Activated T-cell treated with anti-CD3 and anti-CD28 coated beads for 24 hours (primary cell): ENCODE measurements at places on chromosomes 4 and X.

GRCh38 chr4:184375027-184375426 is 99.3 kb downstream of the IRF2 start:
- DNase-seq = no peak

- DNase-seq = no peak
These were observed 20.2 kb downstream of the PIGG start for GRCh38 chr4:519203-519651.

- DNase-seq = no peak
These were observed 75.3 kb downstream of the RAPGEF2 start for GRCh38 chr4:159178151-159178546.

- DNase-seq = no peak
These were observed 45.6 kb downstream of the RFC1 start for GRCh38 chr4:39320381-39321115.

- DNase-seq = no peak
These were observed 23.9 kb downstream of the ACSL4 start for GRCh38 chrX:109709129-109709631.

GRCh38 chr4:64130907-64131306 is 278.3 kb downstream of the TECRL start:
- DNase-seq = no peak

- no peak for DNase-seq
These were observed 715.6 kb upstream of the AADAT start for GRCh38 chr4:170805352-170805751.

DNA sequence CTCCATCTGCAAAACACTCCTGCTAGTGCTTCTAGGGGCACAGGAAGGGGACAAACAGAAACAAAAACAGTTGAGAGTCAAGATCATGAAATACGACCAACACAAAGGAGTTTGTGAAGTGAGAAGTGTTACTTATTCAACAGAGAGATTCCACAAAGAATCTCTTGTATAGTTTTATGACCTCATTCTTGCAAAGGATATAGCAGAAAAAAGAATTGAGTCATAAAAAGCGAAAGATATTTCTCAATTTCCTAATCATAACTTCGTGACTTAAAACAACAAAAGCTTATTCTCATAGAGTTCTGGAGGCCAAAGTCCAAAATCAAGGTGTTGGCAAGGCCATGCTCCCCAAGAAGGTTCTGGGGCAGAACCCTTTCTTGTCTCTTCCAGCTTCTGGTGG is 40.7 kb downstream of the TIGD4 start:
- no peak for DNase-seq

- no peak for DNase-seq
These were observed 355.4 kb upstream of the NDST3 start for GRCh38 chr4:117678861-117679260.

- DNase-seq = no peak
These were observed 150.2 kb upstream of the MAMLD1 start for GRCh38 chrX:150212672-150213480.

GRCh38 chrX:97374266-97374665 is 490.6 kb downstream of the RPA4 start:
- no peak for DNase-seq

DNA sequence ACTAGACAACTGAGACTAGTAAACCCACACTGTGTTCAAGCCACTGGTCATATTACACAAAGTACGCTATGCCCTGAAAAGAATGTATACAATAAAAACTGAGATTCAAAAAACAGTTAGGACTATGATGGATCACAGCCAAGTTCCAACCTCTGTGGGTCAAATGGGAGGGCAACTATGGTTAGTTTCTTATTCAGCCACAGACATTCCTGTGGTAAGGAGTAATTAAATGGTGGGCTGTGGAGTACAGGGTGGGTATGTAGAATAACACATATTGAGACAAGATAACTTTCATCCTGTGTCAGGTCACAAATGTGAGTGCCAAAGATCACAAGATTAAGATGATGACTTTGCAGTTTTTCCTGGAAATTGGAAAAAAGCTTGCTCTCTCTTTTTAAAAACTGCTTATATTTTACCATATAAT is 167.2 kb downstream of the NPNT start:
- DNase-seq = no peak

GRCh38 chr4:34258176-34258575 is 1986.1 kb downstream of the ARAP2 start:
- DNase-seq = no peak

DNA sequence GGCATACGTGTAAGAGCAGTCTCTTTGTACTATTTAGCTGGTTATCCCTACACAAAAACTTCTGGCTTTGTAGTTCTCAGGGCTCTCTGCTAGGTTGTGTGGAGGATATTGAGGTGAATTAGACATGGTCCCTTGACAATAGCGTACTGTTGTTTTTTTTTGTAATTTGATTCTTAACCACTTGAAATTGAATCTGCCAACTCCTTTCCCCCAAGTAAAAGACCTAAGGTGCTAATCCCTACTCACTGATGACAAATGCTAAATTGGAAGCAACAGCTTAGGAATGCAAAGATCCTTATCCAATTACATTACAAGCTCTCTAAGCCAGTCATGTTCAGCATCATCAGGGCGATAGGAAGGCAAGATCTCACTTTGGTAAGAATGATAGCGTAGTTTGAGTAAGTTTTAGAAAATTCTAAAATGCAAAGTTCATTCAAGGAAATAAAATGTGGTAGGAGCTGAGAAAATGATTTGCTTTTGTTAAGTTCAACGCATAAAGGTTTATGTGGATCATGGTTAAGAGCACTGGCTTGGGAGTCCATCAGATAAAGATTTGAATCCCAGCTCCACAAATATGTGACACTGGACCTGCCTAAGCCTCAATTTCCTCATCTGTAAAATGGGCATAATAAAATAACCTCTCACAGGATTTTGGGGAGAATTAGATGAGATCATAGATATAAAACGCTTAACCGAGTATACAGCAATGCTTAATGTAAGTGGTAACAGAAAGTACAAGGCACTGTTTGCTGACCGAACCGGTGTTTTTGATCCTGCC is 39.3 kb downstream of the DOCK11 start:
- DNase-seq = no peak

- DNase-seq = no peak
These were observed 186.9 kb downstream of the DCHS2 start for GRCh38 chr4:154304679-154305078.

- no peak for DNase-seq
These were observed 307 bp downstream of the ATG4A start for GRCh38 chrX:108091878-108092291.

- DNase-seq = no peak
These were observed 24.3 kb downstream of the PDE5A start for GRCh38 chr4:119604266-119604665.

DNA sequence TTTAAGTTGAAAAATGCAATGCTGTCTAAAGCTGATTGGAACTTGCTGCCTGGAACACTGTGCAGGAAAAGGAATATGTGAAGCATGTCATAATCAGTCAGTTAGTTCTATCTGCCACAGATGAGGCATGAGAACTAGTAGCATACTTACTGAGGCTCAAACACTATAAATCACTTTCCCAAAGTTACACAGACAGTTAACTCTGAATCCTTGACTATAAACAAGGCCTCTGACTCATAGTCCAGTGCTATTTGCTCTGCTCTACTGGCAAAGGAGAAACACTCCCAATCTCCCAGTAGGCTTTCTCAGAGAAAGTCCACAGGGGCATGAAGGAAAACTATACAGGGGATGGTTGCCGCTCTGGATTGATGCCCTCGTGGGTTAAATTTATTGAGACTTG is 2078.4 kb upstream of the TENM3 start:
- no peak for DNase-seq

DNA sequence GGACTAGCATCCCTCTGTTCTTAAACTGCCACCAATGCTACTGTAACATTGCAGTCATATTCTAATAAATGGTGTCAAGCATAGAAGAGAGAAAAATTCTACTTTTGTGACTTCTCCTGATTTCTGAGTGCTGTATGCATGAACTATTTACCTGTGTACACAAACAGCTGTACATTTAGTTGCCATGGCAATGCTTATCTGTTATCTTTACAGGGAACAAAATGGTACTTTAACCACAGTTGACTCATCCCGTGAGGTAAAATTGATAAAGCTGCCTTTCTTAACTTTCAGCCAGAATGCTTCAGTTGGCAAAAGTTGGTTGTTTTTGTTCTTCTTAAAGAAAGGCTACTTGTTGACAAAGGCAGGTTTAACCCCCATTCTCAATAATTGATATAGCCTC is 587.5 kb upstream of the MAGEB2 start:
- no peak for DNase-seq

DNA sequence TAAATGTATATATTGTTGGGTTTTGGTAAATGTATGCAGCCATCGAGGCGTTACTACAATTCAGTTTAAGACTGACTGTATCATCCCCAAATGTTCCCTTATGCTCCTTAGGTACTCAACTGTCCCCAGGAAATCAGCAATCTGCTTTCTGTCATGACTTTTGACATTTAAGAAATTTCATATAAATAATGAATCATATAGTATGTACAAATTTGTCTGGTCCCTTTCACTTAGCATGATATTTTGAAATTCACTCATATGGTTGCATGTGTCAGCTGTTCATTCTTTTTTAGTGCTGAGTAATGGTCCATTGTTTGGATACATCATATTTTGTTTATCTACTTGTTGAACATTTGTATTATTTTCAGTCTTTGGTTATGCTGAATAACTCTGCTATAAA is 218.8 kb downstream of the C4orf33 start:
- no peak for DNase-seq

DNA sequence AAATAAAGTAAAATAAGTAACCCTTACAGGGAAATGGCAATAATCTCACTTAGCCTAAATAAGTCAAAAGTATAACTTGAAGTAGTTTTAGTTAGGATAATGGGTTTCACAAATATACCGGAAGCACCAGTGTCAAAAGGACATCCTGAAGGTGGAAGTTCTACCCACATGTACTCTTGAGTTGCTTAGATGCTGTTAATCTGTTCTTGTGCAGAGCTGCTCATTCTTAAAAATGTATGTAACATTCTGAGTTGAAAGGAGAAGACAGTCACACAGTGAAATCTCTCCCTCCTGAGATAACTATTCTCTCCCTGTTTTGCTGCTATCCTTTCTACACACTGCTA is 11.2 kb upstream of the CCNG2 start:
- no peak for DNase-seq

GRCh38 chrX:69195192-69195591 is 29.9 kb upstream of the PJA1 start:
- DNase-seq = no peak

DNA sequence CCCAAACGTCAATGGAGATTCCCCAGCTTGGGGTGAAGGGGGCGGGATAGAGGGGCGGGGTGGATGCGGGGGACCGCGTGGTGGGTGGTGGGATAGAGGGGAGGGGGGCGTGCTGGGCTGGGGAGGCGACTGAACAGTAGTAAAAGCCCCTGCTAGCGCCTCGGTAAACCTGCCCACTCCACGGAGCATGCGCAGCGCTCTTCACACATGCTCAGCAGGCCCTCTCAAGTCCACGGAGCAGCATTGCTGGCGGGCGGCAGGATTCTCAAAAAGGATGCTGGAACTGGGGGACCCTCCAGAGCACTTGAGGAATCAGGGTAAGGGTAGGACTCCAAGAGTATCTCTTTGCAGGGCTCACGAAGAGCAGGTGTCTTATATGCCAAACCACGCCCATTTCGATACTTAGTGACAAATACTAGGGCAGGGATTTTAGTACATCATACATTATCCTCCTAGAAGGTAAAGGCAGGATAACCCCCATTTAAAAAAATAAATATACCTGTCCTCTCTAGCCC is 378 bp upstream of the RPS6KA6 start:
- no peak for DNase-seq

DNA sequence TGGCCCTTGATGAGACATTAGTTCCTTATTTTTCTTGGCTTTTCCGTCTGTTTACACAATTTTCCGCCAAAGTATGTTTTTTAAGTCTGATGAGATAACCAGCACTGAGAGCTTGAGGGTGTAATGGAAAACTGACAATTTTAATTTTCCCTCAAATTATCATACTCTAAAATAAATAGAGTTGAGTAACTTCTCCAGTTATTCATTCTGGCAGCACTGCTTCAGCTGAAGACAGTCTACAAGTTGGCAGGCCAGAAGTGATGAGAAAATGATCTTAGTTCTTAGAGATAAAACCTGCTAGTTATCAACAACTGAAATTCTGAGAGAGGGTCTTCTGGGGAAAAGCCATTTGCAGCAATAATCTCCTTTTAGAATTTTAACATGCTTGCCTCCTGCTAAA is 241.6 kb upstream of the TET2 start:
- DNase-seq = no peak

DNA sequence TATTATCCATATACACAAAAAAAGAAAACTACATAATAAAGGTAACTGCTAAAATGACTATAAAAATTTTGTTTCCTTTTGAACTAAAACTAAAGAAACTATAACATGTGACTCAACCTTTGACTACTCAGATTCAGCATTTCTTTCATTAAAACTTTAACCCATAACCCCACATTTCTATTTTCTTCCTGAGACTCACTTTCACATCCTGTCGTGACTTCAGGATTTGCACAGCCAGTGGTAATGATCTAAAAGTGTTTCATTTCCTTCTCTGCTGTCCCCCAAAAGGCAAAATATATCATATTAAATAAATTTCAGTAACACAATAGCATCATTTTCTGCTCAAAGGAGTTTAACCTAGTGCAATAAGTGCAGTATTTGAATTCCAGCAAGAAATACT is 1022.4 kb upstream of the DIAPH2 start:
- DNase-seq = no peak

DNA sequence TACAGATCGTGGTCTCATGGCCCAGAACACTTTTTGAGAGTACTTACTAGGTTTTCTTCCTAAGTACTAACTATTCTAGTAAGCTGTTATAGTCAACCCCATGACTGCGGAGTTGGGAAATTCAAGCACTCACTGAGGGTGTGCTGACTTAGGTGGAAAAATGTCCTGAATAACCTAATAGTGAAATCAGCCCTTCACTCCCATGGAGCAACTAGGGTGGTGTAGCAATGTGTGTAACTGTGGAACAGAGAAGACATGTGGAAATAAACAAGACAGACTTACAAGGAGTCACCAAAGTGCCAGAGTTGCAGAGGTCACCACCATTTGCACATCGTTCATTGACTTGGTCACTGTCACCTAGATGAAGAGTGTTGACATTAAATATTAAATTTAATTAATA is 12.1 kb upstream of the VSIG4 start:
- no peak for DNase-seq

- no peak for DNase-seq
These were observed 4.9 kb upstream of the WDFY3 start for GRCh38 chr4:84971319-84971932.

DNA sequence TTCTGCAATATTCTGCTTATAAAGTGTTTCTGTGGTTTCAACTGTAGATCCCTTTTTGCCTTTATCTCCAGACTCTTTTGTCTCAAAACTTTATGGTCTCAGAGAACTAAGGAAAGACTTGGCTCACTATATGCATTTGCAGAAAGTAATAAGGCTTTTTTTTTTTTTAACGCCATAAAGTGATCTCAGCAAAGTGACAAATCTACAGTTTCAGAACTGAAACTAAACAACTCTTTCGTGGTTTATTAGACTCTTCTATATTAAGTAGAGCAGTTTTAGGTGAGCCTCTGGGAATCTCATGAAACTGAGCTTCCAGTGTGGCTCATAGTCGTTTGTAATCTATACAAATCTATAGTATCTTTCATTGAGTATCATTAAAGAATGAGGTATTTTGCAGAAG is 15.3 kb downstream of the ATP7A start:
- DNase-seq = no peak

GRCh38 chr4:6917461-6918271 is 8.0 kb downstream of the TBC1D14 start:
- DNase-seq = no peak

GRCh38 chr4:11741190-11741652 is 312.5 kb upstream of the HS3ST1 start:
- no peak for DNase-seq

GRCh38 chr4:88753658-88754571 is 56.3 kb upstream of the NAP1L5 start:
- DNase-seq = no peak
